Pericardium fibroblast (primary cell): ENCODE measurements at places on chromosomes 11 and 22. TPM values are rescaled to one million over a fixed set of nuclear protein-coding genes. Genes with fewer than 3 reads are reported as not detected.

The GGTLC2 gene
- total RNA-seq = not detected in 2 replicates

The C22orf23 gene
- total RNA-seq = 0.70 TPM in 1 of 2 replicates, not detected in the other

The INS gene
- not detected in 2 replicates for total RNA-seq

The OR52N1 gene
- not detected in 2 replicates for total RNA-seq

The PDE3B gene
- total RNA-seq = 0.34 and 0.35 TPM in 2 replicates

The FLRT1 gene
- 0.12 and 0.60 TPM in 2 replicates for total RNA-seq

The SULT4A1 gene
- total RNA-seq = 0.58 and 2.0 TPM in 2 replicates

The MAJIN gene
- total RNA-seq = not detected in 2 replicates

The PRCP gene
- 50.0 and 71.2 TPM in 2 replicates for total RNA-seq

The ACER3 gene
- 6.5 and 7.7 TPM in 2 replicates for total RNA-seq

The INTS4 gene
- total RNA-seq = 15.1 and 16.5 TPM in 2 replicates

The KDELR3 gene
- 76.3 and 118 TPM in 2 replicates for total RNA-seq

The MS4A8 gene
- total RNA-seq = not detected in 2 replicates

The GGT1 gene
- 0.12 and 2.5 TPM in 2 replicates for total RNA-seq

The CUL5 gene
- 14.3 and 28.6 TPM in 2 replicates for total RNA-seq

The SHANK3 gene
- total RNA-seq = 2.5 and 3.8 TPM in 2 replicates

The FAM181B gene
- not detected in 2 replicates for total RNA-seq

The SNX32 gene
- 1.1 and 2.4 TPM in 2 replicates for total RNA-seq

The TMEM191B gene
- total RNA-seq = 0.47 TPM in 1 of 2 replicates, not detected in the other

The ARHGAP8 gene
- total RNA-seq = 0.26 TPM in 1 of 2 replicates, not detected in the other
